ENCODE measurements at places on chromosomes 3 and 15.

GRCh38 chr3:56826831-56827722 is 25.3 kb upstream of the ARHGEF3 start:
- no peak for DNase-seq

DNA sequence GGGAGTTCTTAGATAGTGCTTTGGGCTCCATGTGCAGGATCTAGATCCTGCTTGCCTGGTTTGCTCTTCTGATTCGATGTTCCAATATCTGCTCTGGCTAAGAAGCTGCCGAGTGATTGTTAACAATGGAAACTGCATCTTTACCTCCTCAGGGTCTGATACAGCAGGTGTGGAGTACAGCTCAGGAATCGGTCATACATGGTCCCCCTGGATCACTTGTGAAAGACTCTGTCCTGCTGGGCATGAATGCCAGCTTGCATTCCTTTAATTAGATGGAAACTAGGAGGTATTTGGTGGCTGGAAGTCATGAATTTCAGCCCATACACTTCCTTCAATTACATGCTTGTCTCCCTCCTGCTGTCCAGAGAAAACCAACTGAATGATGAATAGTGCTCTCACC is 95.3 kb downstream of the CHRNA7 start:
- no peak for DNase-seq

DNA sequence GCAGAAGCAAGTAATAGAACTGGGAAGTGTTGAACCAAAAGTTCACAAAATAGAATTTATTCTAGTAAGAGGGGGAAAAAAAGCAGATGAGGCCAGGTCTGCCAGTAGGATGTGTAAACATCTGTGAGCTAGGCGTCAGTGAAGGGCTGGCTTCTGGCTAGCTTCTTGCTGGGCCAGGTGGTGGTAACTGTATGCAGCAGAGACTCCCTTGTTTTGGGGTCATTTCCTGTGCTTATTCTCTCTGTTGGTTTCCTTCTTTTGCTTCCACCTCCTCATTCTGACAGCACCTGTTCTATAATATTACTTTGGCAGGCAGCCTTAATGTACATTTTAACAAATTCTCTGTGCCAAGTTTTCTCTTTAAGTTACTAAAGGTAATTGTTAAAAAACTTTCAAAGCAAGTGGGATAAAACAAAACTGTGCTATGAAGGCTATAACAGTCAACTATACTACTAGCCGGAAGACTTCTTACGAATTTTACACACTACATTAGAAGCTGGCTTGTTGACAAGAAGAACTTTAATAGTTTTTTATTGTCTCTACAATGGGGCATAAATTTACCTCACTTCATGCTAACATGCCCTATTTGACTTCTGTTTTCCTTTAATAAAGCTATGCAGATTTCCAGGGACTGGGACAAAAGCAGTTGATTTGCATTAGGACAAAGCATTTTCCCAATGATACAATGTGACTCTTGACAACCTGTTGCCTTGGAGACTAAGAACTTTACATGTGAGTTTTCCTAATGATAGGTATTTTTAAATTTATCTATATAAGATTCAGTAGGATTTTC is 318.8 kb upstream of the NAALADL2 start:
- no peak for DNase-seq

GRCh38 chr15:76799760-76800159 is 105.4 kb downstream of the SCAPER start:
- no peak for DNase-seq

DNA sequence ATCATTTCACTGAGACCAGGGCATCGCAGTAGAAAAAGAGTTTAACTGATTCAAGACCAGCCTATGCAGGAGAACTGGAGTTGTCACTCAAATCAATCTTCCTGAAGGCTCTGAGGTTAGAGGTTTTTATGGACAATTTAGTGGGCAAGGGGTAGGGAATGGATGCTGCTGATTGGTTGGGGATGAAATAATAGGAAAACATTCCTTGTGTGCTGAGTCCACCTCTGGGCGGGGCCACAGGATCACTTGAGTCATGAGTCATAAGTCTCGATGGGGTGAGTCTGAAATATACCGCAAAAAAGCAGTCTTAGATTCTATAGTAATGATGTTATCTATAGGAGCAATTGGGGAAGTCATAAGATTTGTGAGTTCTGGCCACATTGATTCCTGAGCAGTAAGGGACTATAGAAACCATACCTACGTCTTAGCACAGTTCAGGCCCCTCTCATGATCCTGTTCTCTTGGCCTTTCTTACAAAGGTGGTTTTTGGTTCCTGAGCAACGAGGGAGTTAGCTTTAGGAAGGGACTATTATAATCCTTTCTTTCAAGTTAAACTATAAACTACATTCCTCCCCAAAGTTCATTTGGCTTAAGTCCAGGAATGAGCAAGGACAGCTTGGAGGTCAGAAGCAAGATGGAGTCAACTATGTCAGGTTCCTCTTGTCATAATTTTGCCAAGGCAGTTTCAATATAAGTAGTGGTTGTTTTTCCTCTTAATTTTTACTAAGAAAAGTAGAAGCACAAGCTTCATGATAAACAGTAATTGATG is 2.7 kb upstream of the OPA1 start:
- DNase-seq = no peak

DNA sequence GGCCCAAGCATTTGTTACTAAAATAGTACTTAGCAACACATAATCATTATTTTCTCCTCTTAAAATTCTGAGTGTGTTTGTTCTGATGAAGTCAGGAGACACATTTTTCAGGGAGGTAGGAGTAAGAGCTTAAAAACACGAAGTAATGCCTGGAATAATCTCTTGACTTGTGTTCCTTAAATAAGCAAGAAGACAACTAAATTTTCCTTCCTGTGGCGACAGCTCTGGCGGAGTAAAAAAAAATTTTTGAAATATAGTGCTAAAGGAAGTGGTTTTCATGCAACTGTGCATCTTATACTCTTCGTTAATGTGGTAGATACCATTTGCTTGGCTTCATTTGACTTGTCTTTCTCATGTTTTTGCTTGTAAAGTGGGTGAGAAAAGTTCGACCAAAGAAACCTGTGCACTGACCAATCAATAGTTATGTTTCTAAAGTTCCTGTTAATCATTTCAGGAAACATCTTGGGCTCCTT is 11.1 kb upstream of the MBNL1 start:
- no peak for DNase-seq

- DNase-seq = peak; percentile 72
Observed at GRCh38 chr3:111338059-111338698, 203.8 kb upstream of the CD96 start.

GRCh38 chr3:120641696-120642246 is 40.3 kb downstream of the HGD start:
- no peak for DNase-seq
